Sciatic nerve (tissue), 2 donors: ENCODE measurements at places on chromosomes 3 and 15. TPM values are rescaled to one million over a fixed set of nuclear protein-coding genes. Genes with fewer than 3 reads are reported as not detected.

DNA sequence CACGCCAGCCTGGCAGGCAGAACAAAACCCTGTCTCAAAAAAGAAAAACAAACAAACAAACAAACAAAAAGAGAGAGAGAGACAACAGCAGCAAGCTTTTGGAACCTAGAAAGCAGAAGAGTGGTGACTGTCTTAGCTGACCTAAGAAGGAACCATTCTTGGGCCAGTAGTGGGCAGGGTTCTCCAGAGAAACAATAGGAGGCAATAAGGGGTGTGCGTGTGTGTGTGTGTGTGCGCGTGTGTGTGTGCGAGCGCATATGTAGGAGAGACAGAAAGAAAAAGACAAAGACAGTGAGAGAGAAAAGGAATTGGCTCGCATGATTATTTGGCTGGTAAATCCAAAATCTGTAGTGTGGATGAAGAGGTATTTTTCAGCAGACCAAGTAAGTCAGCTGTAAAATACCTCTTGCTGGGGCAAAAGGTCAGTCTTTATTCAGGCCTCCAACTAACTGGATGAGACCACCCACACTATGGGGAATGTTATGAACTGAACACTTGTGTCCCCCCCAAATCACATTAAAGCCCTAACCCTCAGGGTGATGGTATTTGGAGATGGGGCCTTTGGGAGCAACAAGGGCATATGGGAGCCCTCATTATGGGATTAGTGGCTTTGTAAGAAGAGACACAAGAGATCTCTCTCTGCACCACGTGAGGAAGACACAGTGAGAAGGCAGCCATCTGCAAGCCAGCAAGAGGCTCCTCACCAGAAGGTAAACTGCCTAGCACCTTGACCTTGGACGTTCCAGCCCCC is 15.1 kb upstream of the BLM start:
- no peak for DNase-seq

DNA sequence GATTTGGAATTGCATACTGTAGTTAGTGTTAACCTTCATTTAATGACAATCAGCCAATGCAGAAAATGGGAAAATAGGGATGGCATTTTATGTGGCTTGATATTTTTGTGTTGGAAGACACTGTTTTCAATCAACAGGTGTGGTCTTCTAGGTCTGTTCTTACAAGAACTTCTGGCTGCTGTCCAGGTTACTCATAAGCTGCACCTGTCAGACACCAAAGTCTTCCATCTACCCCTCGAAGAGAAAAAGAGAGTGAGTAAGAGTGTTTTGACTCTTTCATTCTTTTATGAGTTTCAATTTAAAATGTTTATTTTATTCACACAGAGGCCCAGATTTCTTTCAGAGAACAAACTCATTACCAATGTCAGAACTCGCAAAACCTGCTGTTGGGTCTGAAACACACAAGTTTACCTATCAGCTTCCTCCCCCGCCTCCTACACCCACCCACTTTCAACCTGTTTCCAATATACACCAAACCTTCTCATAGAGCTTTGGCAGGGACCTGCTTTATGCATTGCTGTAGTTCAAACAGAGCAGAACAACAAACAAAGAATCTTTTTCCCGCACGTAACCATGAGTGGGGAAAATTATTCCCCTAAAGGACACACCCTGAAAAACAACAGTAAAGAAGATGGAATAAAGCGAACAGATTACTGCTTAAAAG is 767.7 kb upstream of the ALCAM start:
- no peak for DNase-seq

- no peak for DNase-seq
Observed at GRCh38 chr15:57703387-57703786, 3.1 kb upstream of the POLR2M start.

GRCh38 chr3:62260655-62261054 is 112.7 kb downstream of the FEZF2 start:
- DNase-seq = no peak

DNA sequence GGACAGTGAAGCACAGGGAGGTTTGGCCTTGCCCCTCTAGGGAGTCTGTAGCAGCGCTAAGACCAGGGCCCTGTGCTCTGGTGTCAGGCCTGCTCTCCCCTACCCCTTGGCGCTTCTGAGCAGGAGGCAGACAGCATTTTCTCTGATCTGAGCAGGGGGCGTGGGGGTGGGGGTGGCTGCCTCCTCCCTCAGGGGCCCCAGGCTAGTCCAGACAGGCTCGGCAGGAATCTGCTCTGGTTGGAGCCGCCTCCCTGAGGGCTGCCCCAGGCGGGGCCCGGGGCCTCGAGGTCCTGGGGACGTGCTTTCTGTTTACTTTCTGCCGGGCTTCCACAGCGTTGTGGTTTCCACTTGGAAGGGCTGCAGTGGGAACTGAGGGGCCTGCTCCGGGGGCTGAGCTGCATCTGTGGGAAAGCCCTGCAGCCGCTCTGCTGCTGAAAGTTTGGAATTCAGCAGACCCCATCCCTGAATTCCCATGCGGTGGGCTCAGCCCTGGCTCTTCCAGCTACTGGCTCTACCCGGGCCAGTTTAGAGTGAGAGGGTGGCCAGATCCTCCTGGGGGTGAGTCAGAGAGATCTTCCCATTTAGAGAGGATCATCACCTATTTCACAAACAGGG is 105.4 kb downstream of the LINGO1 start:
- peak; percentile 66 for DNase-seq

DNA sequence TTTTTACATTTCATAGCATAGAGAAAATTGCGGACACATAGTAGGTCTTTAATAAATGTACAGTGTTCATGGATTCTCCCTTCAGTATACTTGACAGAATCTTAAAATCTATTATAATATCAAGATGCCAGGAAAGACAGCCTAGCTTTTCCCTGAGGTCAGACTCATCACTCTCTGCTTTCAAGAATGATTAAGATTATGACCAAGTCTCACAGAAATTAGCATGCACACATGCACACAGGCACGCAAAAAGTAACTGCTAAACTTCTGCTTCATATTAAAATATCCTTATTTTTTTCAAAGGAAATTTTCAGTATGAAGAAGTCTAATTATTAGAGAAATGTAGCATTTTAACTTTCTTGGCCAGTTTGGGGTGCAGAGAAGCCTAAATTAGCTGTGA is 493.8 kb upstream of the NECTIN3 start:
- no peak for DNase-seq

DNA sequence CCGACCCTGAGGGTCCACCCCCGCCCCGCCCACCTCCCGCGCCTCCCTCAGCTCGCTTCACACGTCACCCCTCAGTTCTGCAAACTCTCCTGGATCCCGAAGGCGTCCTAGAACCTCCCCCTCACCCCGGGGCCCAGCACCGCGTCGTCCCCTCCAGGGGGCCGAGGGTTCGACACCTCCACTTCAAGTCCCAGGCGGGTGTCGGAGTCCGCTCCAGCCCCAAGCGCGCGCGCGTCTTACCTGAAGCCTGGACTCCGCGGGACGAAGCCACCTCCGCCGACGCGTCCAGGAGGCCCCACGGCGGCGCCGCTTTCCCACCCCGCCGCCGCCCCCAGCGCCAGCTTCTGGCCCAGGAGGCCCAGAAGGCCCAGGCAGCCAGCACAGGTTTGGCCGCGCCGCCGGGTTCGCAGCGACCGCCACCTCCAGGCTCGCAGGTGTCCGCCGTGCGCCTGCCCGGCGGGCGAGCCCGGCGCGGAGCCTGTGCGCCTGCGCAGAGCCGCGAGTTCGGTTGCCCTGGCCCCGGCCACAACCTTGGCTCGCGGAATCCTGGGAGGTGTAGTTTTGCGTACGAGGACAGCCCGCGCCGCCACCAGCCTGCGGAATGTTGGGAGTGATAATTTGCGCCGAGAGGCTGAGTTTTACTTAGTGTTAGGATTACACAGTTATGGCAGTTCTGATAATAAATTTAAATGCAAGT is at the start of gene POMGNT2:
Gene POMGNT2 (minus strand): TSS at position 484 of the 697 bp plus-strand sequence. CDS start 24,648 bp downstream, outside the sequence.
- peak; percentile 94 for DNase-seq

GRCh38 chr3:183193762-183194689 is 31.5 kb upstream of the LAMP3 start:
- no peak for DNase-seq

GRCh38 chr3:14451844-14452739 is 49.7 kb downstream of the SLC6A6 start:
- DNase-seq = peak; percentile 80

GRCh38 chr15:36401586-36401966 is 177.8 kb upstream of the CDIN1 start:
- no peak for DNase-seq

- DNase-seq = no peak
Observed at GRCh38 chr3:190619761-190620160, 105.9 kb downstream of the IL1RAP start.

DNA sequence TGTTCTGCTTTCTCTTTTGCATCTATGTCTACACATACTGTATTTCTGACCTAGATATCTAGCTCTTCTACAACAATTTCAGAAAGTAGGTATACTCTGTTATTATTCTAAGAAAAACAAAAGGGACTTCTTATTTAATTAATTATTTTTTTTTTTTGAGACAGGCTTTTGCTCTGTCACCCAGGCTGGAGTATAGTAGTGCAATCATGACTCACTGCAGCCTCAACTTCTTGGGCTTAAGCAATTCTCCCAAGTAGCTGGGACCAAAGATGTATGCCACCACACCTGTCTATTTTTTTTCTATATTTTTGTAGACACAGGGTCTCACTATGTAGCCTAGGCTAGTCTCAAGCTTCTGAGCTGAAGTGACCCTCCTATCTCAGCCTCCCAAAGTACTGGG is 130.6 kb downstream of the MBNL1 start:
- DNase-seq = no peak

DNA sequence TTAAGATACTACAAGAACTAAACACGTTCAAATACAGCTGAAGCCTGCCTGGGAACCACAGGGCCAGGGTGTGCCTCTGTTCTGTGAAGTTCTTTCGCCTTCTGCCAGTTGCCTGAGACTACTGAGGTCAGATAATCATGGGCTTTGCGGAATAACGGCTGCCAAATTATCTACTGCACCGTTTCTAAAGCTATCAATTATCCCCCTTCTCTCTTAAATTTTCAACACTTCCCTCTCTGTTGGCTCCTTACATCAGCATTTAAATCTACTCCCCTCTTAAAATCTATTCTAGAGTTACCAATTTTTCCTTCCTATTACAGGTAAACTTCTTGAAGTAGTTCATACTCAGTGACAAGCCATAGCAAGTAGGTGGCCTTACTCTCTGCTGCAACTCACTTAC is 6.2 kb upstream of the NEO1 start:
- DNase-seq = no peak

- no peak for DNase-seq
Observed at GRCh38 chr15:76337059-76337695, 604 bp downstream of the ISL2 start.

GRCh38 chr15:73712107-73712506 is 27.9 kb downstream of the CD276 start:
- DNase-seq = no peak

GRCh38 chr3:11381563-11381962 is 109.4 kb downstream of the ATG7 start:
- DNase-seq = no peak

DNA sequence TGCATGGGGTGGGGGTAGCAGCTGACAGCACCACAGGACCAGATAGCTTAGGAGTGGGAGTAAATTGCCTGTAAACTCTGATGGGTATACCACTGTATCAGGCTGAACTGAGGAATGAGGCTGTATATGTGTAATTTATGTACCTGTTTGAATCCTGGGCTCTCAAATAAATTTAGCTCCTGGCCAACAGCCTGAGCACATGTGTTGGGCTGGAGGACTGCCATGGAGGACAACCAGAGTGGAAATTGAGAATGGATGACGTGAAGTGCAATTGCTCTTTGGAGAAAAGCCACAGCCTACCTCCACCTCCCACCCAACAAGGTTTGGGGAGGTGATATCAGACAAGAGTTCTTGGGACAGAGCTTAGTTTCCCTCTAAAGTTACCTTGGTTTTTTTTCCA is 328.6 kb upstream of the PROK2 start:
- no peak for DNase-seq

GRCh38 chr3:4634894-4635293 is 141.7 kb downstream of the ITPR1 start:
- no peak for DNase-seq

- no peak for DNase-seq
Observed at GRCh38 chr3:178754852-178755510, 218.7 kb downstream of the KCNMB2 start.

DNA sequence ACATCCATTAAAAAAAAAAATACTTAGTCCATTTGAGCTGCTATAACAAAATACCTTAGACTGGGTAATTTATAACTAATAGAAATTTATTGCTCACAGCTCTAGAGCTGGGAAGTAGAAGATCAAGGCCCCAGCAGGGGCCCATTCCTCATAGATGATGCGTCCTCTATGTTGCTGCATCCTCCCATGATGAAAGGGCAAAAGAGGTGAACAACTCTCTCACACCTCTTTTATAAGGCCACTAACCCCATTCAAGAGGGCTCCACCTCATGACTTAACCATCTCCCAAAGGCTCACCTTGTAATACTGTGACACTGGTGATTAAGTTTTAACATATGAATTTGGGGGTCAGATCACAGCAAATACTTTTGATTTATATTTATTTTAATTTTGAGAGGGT is 3.0 kb upstream of the TLNRD1 start:
- no peak for DNase-seq

DNA sequence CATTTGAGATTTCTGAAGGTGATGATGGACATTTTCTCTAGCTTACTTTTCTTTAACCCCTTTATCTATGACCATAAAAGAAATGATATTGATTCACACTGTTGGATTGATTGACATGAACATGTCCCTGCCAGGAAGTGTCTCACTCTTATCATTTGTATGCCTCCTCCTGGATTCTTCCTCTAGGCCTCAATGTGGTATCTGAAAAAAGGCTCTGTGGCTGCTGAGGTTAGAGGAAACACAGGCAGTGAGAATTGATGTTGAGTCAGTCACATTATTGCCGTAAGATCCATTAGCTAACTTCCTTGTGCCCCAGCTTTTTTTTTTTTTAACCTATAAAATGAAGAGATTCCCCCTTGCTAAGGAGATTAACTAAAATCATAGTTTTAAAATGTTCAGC is 8.0 kb upstream of the THRB start:
- no peak for DNase-seq

DNA sequence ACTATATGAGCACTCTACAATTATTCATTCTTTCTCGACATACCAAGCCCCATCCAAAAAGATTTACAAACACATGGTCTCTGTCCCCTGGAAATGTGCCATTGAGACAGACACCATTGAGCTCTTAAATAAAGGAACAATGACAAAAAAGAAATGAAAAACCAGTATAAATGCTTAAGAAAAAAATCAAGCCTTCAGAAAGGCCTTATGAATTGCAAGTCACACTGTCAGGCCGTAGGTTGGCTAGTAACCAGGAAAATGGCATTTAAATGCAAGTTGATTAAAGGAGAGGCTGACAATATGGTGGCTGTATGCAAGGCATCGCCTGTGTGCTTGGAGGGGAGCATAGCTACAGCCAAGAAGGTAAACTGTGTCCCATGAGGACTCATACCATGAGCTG is 49.7 kb downstream of the SRGAP3 start:
- no peak for DNase-seq

Gene MAGI1
- 64.6 TPM for total RNA-seq

Gene POTEB3
- not detected for total RNA-seq

Gene ZPLD1
- total RNA-seq = not detected

Gene LDHAL6B
- not detected for total RNA-seq

Gene DISP2
- total RNA-seq = 2.1 TPM

Gene SLC6A1
- 10.9 TPM for total RNA-seq

Gene GOLGA8M
- total RNA-seq = 16.0 TPM

Gene HTR3D
- not detected for total RNA-seq

Gene ADAMTS9
- total RNA-seq = 185 TPM

Gene TRPC1
- total RNA-seq = 30.4 TPM

Gene CACNA2D3
- 6.9 TPM for total RNA-seq

Gene ADCY5
- total RNA-seq = 16.8 TPM
